ENCODE measurements at places on chromosomes 7 and 10.

DNA sequence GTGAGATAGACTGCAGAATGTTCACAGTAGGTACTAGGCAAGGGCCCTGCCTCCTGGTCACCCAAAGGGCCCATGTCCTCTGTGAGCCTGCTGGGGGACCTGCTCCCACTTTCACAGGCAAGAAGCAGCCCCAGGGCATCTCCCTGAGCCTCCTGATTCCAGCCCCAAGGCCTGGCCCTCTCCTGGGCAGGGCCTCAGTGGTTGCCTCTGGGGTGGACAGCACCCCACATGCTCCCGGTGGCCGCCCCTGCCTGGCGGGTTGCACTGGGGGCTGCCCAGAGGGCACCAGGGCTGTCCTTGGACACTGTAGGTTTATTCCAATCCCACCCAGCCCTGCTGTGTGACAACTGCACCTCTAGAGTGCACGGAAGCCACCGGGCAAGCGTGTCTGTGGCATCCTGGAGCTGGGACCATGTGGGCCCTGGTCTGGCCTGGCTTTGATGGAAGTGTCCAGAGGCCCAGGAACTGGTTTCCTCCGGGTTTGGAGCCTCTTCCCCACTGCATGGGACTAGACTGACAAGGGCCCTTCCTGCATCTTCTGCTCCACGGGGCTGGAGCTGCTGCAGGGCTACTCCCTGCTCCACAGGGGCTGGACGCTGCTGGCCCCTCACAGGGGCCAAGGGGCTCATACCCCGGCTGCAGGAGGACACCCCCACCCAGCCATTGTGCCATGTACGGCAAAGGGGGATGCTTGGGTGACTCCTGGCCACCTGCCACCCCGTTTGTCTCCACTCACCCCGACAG, 25.0 kb upstream of the SYCE1 start:
- no peak for DNase-seq

GRCh38 chr7:18461785-18462467, 33.6 kb upstream of the HDAC9 start:
- no peak for DNase-seq

DNA sequence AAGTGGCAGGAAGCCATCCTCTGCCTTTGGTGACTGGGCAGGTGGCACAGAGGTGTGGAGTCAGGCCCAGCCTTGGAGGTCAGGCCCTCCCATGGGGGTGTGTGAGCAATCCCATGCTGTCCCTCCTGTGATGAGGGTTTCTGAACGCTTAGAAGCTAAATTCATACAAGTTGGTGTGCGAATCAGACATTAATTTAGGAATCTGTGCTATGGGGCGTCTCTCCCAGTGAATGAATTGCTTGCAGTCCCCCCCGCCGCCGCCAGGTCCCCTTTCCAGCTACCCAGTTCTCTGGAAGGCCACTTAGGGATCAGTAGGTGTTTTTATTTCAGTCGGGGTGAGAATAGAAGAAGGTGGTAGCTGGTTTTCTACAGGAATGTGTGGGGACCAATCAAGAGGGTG, 37.5 kb downstream of the LRRC18 start:
- DNase-seq = no peak

GRCh38 chr10:75613685-75614504, 182.5 kb downstream of the LRMDA start:
- no peak for DNase-seq

DNA sequence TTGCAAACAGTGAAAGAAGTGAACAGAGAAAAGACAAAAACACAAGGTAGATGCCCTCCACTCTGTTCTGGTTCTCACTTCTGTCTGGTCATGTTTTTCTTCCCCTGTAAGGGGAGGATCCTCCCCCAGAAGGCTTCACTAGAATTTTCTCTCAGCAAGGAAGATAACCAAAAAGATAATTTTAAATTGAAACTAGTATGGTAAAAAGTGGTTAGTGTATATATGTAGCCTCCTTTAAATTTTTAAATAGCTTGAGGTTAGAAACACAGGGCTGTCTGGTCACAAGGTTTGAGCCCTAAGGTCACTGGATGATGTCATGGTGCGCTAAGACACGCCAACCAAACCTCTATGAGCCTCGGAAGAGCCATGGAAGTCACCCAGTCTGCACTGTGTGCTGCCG, 5.6 kb upstream of the PKD1L1 start:
- no peak for DNase-seq

- no peak for DNase-seq
These were observed 129.4 kb upstream of the PLPP4 start for GRCh38 chr10:120327675-120328074.

DNA sequence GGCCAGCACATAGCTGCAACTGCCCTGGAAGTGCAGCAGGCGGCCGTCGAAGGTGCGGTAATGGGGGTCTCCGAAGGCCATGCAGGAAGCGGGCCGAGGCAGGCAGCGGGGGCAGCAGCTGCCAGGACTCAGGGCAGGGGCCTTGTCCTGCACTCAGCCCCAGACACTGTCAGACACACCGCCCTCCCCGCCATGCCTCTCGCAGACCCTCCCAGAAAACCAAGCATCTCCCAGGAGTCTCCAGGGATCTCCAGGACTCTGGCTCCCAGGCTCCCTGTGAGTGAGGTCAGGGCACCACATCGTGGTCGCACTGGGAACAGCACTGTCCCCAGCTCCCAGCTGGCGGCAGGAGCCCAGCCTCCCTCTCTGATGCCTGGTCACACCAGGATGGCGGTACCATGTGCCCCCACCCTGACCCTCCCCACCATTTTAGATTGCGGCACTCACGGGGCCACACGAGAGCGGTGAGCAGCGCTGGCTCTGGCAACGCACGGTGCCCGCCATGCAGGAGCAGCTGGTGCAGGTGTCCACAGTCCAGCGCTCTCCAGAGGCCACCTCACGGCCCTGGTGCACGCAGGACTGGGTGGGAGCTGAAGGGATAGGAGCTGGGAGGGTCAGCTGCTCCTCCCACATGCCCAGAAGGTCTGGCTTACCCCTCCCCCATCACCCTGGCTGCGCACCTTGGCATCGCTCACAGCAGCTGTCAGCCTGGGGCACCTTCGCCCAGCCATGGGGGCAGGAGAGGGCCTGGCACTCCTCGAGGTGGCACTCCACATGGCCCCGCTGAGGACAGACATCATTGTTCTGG, 17.5 kb downstream of the ATP6V1F start:
- DNase-seq = peak; percentile 40

DNA sequence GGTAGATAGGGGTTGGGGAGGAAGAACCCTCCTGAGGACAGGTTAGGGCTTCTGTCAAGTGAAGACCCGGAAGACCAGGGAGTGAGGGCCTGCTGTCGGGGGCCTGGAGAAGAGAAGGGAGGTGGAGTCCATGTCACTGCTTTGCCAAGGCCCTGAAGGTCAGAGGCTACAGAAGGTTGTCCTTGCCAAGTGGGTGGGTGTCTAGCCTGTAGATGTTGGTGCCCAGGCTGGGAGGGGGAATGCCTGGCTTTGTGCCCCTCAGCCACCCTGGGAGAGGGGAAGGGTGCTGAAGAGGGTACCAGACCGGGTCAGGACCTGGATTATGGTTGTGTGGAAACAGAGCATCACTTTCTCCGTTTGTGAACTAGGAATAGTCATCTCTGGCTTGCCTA, 67.2 kb upstream of the AQP1 start:
- DNase-seq = no peak

GRCh38 chr7:2019711-2020511, 212.8 kb downstream of the MAD1L1 start:
- peak; percentile 94 for DNase-seq

DNA sequence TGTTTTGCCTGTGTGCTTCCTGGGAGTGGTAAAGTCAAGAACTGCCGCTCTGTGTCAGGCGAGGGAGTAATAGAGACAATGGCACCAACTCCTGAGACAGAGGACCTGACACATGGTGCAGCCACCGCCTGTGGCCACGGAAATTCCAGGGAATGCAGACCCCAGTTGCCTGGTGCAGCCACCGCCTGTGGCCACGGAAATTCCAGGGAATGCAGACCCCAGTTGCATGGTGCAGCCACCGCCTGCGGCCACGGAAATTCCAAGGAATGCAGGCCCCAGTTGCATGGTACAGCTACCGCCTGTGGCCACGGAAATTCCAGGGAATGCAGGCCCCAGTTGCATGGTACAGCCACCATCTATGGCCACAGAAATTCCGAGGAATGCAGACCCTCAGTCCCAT, 8.7 kb downstream of the DIP2C start:
- no peak for DNase-seq

DNA sequence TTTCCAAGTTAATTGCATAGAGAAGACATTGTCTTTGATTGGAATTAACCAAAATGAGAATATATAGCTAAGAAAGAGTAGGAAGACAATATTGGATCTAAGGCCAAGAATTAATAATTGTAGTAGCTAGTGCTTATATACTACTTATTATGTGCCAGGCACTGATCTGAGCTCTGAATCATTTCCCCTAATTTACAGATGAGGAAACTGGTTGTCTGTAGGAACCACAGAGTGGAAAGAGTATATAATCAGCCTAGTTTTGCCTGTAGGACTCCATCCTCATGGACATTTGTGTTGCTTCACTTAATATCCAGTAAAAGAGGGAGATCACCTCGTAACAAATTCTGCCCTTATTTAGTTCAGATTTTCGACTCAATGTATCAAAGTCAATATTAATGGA, 127.9 kb downstream of the ARID5B start:
- peak; percentile 21 for DNase-seq

- no peak for DNase-seq
These were observed 60.8 kb downstream of the OGDH start for GRCh38 chr7:44667190-44667589.

DNA sequence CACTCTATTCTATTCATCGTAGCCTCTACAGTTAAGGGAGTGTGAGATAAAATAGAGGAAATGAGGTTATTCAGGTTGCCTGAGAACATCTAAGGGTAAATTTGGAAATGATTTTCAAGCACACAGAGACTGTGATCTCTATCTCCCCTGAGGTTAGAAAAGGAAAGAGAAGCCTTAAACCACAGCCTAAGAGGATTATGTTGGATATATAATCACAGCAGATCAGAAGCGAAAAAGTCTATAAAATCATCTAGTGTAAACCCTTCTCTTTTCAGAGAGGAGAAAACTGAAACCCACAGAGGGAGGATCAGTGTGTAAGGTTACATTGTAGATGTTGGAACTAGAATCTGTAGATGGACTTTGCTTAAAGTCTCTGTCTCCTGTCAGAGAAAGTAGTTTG, 90.6 kb upstream of the SEMA3E start:
- DNase-seq = no peak

- DNase-seq = no peak
These were observed 10.4 kb upstream of the FAS start for GRCh38 chr10:88980247-88980646.

- DNase-seq = peak; percentile 83
These were observed 166.0 kb downstream of the SNX13 start for GRCh38 chr7:17774248-17774647.

GRCh38 chr10:117408436-117409384, 33.5 kb upstream of the PDZD8 start:
- DNase-seq = no peak

- DNase-seq = no peak
These were observed 23.3 kb upstream of the ZNF273 start for GRCh38 chr7:64879800-64880199.

DNA sequence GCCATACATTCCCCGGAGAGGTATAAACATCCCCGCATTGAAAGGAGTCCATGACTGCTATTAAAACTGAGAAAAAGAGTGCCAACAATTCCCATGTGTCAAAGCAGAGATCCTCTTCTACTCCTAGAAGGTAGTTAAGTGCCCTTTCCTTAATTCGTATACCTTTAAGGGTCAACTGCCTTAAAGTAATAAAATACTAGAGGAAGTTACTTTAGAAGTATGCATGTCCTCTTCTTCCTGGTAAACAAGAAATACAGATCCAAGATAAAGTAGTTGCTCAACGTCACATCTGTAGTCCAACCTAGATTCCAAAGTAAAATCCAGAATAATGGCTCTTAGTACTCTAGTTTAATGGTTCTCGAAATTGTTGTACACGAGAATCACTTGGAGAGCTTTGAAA, 1.5 kb upstream of the TSPAN12 start:
- no peak for DNase-seq

GRCh38 chr10:788796-789748, 99.6 kb upstream of the DIP2C start:
- peak; percentile 84 for DNase-seq

DNA sequence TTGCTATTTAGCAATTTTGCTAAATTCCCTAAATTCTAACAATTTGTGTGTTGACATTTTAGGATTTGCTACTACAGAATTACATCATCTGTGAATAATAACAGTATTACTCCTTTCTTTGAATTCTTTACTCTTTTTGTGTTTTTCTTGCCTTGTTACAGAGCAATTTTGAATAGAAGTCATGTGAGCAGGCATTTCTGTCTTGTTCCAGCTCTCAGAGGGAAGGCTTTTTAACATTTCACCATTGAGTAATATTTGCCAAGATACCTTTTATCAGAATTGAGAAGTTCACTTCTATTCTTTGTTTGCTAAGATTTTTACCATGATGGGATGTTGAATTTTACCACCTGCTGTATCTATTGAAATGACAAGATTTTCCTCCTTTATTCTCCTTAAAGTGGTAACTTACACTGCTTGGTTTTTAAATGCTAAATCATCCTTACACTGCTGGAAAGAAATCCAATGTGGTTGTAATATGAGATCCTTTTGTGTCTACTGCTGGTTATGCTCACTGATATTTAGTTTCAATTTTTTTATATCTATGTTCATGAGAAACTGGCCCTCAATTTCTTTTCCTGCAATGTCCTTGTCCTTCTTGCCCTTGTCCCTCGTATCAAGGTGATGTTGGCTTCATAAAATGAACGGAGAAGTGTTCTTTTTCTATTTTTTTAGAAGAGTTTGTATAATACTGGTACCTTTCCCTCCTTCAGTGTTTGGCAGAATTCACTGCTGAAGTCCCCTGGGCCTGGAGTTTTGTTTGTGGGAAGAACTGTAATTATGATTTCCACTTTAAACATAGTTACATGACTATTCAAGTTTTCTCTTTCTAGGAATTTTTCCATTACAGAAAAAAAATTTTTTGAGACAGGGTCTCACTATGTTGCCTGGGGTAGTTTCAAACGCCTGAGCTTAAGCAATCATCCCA, 50.3 kb upstream of the ATP6V0A4 start:
- DNase-seq = no peak

GRCh38 chr10:86194684-86195083, 171.9 kb downstream of the GRID1 start:
- no peak for DNase-seq

- no peak for DNase-seq
These were observed 73.6 kb upstream of the LSM8 start for GRCh38 chr7:118110178-118110925.

- DNase-seq = peak; percentile 25
These were observed 5.8 kb upstream of the GGCT start for GRCh38 chr7:30510124-30511075.

GRCh38 chr10:43689618-43689954, 40.9 kb upstream of the ZNF32 start:
- no peak for DNase-seq

Data from HFFc6 (cell line).